Lower leg skin (tissue), 4 donors: ENCODE measurements at places on chromosomes 6 and 20. TPM values are rescaled to one million over a fixed set of nuclear protein-coding genes. Genes with fewer than 3 reads are reported as not detected.

GRCh38 chr6:125354649-125355048, 52.9 kb upstream of the HDDC2 start:
- no peak for DNase-seq

GRCh38 chr20:44207126-44207723, 3.3 kb downstream of the OSER1 start:
- DNase-seq = no peak

- no peak for DNase-seq
Measured at GRCh38 chr6:158002951-158003853, 21.5 kb downstream of the SYNJ2 start.

DNA sequence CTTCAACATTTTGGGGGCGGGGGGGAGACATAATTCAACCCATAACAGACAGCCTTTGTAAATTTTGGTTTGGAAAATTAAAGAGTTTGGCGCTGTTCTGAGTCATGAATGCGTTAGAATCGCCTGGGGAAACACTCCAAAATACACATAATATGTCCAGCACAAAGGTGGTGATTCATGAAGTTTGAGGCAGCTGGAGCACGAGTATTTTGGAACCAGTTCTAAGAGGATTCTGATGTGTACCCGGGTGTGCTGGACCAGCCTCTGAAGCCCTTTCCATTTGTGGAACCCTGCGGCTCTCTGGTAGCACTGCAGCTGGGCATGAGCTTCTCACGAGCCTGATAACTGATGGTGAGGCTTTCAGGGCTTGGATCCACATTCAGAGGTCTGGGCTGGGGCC, 4.7 kb downstream of the GMPR start:
- no peak for DNase-seq

GRCh38 chr6:39061182-39061581, 12.6 kb downstream of the GLP1R start:
- no peak for DNase-seq

SPTLC3 gene
- 74.1 TPM for total RNA-seq
